RWPE2 (cell line): ENCODE measurements at places on chromosomes 5 and 9.

DNA sequence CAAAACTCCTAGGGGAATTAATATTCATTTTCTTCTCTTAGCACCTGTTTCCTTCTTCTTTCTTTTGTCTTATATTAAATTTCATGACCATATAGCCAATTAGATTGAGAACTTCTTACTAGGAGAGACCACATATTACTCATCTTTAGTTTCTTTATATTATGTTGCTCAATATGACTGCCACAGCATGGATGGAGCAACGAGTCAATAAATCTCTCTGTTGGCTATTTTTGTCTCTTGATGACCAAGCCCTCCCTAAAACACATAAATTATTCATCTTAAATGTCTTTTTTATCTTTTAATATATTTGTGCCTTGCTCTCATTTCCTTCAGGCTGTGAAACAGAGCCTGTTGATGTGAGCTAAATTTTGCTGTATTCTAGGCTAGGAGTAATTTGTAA lies 123.0 kb downstream of the ADAMTSL1 start:
- no peak for DNase-seq

DNA sequence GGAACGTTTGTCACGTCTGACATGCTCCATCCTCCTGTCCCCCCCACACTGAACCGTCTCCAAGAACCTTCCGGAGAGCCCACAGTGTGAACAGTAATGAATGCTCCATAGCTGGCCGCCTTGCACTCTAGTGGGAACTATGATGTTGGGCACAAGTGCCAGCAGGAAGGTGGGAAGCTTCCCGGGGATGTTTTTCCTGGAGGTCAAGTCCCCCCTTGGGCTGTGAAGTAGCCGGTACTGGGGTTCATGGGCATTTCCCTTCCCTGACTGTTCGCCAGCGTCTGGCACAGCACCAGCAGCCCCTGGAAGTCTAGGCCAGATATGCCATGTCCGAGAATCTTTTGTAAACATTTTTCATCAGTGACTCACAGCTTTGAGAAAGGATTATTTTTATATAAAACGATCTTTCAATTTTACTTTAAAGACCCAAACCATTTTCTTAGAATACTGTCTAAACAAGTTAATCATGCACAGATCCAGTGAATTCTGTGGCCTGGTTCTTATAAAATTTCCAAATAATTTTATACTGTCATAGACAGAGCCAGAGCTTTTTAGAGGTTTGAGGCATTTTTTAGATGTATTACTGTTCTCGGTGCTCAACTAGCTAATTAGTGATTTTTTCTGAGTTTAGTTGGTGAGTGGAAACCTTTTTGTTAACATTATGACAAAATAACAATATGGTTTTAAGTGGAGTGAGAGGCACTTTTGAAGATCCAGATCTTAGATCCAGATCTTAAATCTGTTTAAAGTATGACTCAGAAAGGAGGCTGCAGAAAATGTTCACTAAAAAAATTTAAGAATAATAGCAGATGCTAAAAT lies 11.6 kb downstream of the ABL1 start:
- DNase-seq = peak; percentile 81

DNA sequence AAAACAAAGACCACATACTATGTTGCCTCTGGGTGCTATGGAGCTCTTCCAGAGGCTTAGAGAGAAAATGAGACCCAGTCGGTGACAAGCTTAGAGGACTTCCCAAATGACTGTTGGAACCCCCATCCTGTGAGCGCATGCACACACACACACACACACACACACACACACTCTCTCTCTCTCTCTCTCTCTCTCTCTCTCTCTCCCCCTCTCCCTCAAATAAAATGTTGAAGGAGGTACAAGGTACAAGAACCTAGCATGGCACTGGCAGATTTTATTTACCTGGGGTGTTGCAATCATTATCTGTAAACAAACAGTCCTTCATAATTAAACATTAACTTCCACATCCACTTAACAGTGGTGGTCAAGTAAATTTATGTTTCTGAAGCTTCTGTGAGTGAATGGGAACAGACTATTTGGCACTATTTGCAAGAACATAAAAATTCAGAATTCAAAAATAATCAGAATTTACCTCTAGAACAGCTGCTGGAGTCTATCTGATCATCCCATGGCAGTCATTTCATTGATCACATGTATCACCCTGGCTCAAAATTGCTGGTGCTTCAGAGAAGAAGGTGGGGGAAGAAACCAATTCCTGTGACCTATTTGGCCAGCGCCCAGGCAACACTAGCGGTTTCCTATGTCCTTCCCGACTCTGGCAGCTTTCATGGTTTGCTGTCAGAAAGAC lies 24.9 kb downstream of the TRPM3 start:
- DNase-seq = no peak

- DNase-seq = no peak
These were observed 60.4 kb upstream of the GPBP1 start for GRCh38 chr5:57113481-57113880.

DNA sequence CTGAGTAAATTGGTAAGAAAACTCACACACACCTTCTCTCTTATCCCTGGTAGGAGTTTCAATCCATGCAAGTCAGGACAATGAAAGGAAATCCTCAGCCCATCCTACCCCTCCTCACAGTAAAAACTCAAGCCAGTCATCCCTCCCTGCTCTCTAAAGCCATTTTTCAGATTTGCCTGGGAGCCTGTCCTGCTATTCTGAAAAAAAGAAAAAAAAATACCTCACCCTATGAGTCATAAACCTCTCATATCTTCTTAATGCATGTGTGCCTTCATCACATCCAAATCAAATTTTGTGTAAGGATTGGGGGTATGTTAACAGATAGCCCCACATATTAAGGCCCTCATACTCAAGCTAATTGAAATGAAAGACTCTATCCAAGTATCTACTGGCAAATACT lies 14.1 kb downstream of the UGT3A2 start:
- no peak for DNase-seq

GRCh38 chr5:159971038-159971437 lies 37.9 kb upstream of the TTC1 start:
- no peak for DNase-seq
